ENCODE measurements at places on chromosomes 2 and 18. TPM values are rescaled to one million over a fixed set of nuclear protein-coding genes. Genes with fewer than 3 reads are reported as not detected.

Gene TAF1B
- 32.9 TPM for total RNA-seq

Gene PEX13
- total RNA-seq = 28.1 TPM

Gene BCL11A
- under 0.01 TPM for total RNA-seq

Gene CASP10
- total RNA-seq = 8.1 TPM

Gene CNDP1
- total RNA-seq = not detected

Gene ALKAL2
- 0.17 TPM for total RNA-seq

GRCh38 chr2:45938649-45939511 lies 287.4 kb downstream of the PRKCE start:
- H3K27ac ChIP-seq = peak overlapping the region; percentile 89
- H3K4me1 ChIP-seq = peaks cover 29% of the 10 kb centered on the region
- DNase-seq = peak; percentile 100
- no peaks in the 10 kb centered on the region for H3K27me3 ChIP-seq
- H3K4me3 ChIP-seq = no peak overlapping the region

GRCh38 chr2:238418999-238419546 lies 7.7 kb upstream of the ASB1 start:
- no peak for DNase-seq
- peaks cover 13% of the 10 kb centered on the region for H3K4me1 ChIP-seq
- H3K27ac ChIP-seq = no peak overlapping the region
- H3K36me3 ChIP-seq = no peaks in the 10 kb centered on the region

- H3K27me3 ChIP-seq = no peaks in the 10 kb centered on the region
- no peaks in the 10 kb centered on the region for H3K4me1 ChIP-seq
- no peak overlapping the region for H3K27ac ChIP-seq
Measured at GRCh38 chr2:240732911-240733622, 41.4 kb downstream of the AQP12A start.

DNA sequence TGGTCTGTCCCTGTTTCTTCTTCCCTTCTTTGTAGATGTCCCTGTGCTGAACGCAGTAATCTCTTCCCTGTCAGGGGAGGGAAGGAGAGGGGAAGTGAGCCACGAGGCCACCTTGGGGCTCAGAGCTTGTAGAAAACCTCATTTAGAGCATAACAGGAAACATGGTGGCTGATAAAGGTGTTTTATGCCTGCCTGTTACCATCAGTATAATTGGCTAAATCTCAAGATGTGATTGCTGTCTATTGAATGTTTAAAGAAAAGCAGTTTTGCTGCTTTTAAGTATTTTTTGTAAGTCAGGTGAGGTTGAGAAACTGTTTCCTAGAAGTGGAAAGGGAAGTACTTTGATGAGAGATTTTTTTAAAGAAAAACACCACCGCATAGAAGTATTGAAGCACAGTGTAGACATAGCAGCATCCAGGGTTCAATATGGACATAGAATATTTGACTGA lies 59.7 kb upstream of the PDK1 start:
- no peaks in the 10 kb centered on the region for H3K4me1 ChIP-seq
- no peaks in the 10 kb centered on the region for H3K36me3 ChIP-seq
- no peaks in the 10 kb centered on the region for H3K27me3 ChIP-seq
- no peak overlapping the region for H3K27ac ChIP-seq
- H3K4me3 ChIP-seq = no peak overlapping the region

GRCh38 chr2:168461178-168461941 lies 5.3 kb downstream of the CERS6 start:
- no peaks in the 10 kb centered on the region for H3K27me3 ChIP-seq
- H3K27ac ChIP-seq = no peak overlapping the region
- DNase-seq = no peak
- no peaks in the 10 kb centered on the region for H3K36me3 ChIP-seq
- H3K4me3 ChIP-seq = no peak overlapping the region
- H3K4me1 ChIP-seq = peaks cover 2% of the 10 kb centered on the region

DNA sequence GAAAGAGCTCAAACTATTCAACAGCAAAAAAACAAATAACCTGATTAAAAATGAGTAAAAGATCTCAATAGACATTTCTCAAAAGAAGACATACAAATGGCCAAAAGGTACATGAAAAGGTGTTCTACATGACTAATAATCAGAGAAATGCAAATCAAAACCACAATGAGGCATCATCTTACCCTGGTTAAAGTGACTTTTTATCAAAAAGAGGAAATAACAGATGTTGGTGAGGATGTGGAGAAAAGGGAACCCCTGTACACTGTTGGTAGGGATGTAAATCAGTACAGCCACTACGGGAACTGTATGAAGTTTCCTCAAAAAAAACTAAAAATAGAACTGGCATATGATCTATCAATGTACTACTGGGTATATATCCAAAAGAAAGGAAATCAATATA lies 39.8 kb upstream of the TMEM163 start:
- DNase-seq = no peak
- H3K36me3 ChIP-seq = no peaks in the 10 kb centered on the region
- H3K4me3 ChIP-seq = no peak overlapping the region
- no peak overlapping the region for H3K27ac ChIP-seq

DNA sequence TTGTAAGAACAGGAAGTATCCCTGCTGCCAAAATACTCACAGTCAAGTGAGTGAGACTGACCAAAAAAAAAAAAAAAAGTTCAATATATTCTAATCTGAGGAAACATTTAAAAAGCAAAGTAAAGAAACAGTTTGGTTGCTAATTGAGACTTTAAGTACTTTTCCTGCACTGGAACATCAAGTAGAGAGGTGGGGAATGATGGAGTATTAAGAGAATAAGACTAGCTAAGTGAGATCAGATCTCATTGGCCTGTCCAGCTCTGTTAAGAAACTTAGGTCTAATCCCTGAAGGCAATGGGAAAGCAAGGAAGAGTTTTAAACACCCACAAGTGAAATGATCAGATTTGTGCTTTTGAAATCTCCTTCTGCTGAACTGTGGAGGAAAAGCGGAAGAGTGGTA lies 27.8 kb upstream of the MAP4K3 start:
- DNase-seq = no peak
- peaks cover 17% of the 10 kb centered on the region for H3K4me1 ChIP-seq
- no peaks in the 10 kb centered on the region for H3K36me3 ChIP-seq
- H3K4me3 ChIP-seq = no peak overlapping the region
- no peak overlapping the region for H3K27ac ChIP-seq
- H3K27me3 ChIP-seq = no peaks in the 10 kb centered on the region

- no peak for DNase-seq
- no peaks in the 10 kb centered on the region for H3K27me3 ChIP-seq
- H3K4me3 ChIP-seq = no peak overlapping the region
- H3K4me1 ChIP-seq = no peaks in the 10 kb centered on the region
- H3K36me3 ChIP-seq = no peaks in the 10 kb centered on the region
Measured at GRCh38 chr2:24521162-24521857, 30.3 kb downstream of the NCOA1 start.

DNA sequence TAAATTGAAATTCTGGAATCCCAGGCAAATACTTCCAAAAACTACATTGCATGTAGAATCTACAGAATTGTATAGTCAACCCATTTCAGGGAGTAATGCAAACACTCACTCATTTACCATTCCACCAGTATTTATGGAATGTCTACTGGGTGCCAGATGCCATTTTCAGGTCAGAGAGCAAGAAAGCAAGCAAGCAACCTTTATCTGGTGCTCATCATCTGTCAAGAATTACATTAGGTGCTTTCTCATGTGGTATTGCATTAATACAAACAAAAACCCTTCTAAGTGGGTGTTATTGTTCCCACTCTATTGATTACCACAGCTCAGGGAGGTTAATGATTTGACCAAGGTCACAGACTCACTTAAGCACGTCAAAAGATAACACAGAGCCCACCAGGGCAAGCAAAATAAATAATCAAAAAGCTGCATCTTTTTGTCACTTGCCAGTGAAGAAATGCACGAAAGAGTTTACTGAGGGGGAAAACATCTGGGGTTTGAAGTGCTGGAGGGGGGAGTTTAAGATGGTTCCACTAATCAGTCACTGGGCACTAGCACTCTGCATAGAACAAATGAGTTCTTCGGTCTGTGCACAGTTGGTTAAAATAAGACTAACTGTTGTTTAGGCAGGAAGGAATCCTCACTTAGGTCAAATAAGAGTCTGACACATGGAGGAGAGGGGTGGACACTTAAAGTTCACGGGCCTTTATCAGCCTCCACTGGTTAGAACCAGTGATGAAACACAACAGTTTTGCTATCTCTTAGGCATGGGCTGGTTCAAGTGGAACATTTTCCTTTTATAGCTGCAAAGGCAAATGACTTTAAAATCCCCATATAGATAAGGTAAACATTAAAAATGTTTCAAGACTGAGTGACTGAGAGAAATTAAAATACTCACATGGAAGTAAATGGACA lies 208.8 kb downstream of the CDH2 start:
- no peak overlapping the region for H3K4me3 ChIP-seq
- no peaks in the 10 kb centered on the region for H3K4me1 ChIP-seq
- no peak overlapping the region for H3K27ac ChIP-seq

GRCh38 chr2:32360416-32360815 lies 3.6 kb downstream of the BIRC6 start:
- DNase-seq = peak; percentile 66
- H3K27ac ChIP-seq = no peak overlapping the region

- H3K36me3 ChIP-seq = no peaks in the 10 kb centered on the region
- H3K27me3 ChIP-seq = no peaks in the 10 kb centered on the region
- no peak overlapping the region for H3K27ac ChIP-seq
- no peak for DNase-seq
- no peaks in the 10 kb centered on the region for H3K4me1 ChIP-seq
Measured at GRCh38 chr18:46362533-46362932, 258.3 kb downstream of the HAUS1 start.
